Type B pancreatic cell (in vitro differentiated cells): ENCODE measurements at places on chromosomes 16 and 17. TPM values are rescaled to one million over a fixed set of nuclear protein-coding genes. Genes with fewer than 3 reads are reported as not detected.

DNA sequence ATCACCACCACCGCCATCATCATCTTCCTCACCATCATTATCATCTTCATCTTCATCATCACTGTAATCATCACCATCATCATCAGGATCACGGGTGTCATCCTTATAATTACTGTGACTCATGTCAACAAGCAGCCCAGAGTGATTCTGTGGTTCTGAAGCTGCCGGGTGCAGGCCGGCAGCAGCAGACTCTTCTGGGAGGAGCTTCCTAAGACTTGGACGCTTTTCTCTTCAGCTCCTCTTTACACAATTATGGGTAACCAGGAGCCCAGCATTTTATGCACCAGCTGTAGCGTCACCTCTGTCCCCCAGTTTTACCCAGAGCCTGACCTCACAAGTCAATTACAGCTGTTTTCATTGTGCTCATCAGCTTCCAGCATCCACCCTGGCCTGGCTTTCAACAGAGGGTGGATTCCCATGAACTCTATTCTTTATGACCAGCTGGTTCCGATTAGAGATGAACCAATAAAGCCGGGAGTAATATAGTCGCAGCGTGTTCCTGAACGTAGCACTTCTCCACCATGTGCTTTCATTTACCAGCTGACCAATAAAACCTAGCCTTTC, 275.8 kb downstream of the FOXL1 start:
- H3K36me3 ChIP-seq, result no peaks in the 10 kb centered on the region
- H3K27ac ChIP-seq, result peak overlapping the region; percentile 62
- peak overlapping the region; percentile 4 for H3K4me3 ChIP-seq
- H3K4me1 ChIP-seq, result peaks cover 27% of the 10 kb centered on the region

GRCh38 chr17:71032746-71033273, 863.5 kb downstream of the KCNJ2 start:
- H3K4me3 ChIP-seq, result peak overlapping the region; percentile 30
- H3K36me3 ChIP-seq, result no peaks in the 10 kb centered on the region
- DNase-seq, result no peak
- H3K4me1 ChIP-seq, result peaks cover 19% of the 10 kb centered on the region

- H3K4me3 ChIP-seq, result no peak overlapping the region
- H3K4me1 ChIP-seq, result peaks cover 11% of the 10 kb centered on the region
- no peaks in the 10 kb centered on the region for H3K36me3 ChIP-seq
- no peak overlapping the region for H3K27ac ChIP-seq
- H3K27me3 ChIP-seq, result peaks cover 22% of the 10 kb centered on the region
Observed at GRCh38 chr17:79891113-79891730, 52.0 kb upstream of the CBX4 start.

DNA sequence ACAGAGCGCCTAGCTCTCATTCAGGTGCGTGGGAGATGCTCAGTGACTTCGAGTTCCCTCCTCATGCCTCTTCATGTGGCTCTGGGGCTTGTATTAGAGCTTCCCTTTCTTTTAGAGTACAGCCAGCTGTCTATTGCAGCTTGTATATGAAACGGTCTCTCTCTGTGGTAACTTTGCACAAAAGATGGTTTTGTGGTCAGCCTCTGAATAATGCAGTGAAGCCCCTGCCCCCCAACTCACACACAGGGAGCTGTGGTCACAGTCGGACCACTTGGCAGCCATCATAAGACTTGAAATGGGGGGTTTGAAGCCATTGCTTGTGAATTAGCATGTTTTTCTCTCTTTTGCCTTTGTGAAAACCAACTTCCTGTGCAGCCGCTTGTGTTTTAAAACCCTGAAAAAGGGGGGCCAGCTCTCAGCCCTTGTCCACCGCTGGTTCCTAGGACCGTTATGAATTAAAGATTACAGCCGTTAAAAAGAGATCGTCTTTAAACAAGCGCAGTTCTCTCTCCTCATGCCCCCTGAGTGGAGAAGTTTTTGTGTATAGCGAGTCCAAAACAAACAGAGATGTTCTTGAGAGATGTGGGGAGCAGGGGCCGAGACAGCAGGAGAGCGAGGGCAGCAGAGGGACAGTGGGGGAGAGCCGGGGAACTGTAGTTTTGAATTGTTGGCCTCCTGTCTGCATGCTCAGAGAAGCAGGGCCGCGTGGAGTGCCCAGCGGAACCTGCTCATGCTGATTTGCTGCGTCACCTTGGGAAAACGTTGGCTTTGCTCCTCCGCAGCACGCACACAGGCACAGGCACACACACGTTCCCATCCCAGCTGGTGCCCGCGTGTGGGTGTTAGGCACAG, 199.0 kb downstream of the MSI2 start:
- peak overlapping the region; percentile 11 for H3K27ac ChIP-seq
- H3K36me3 ChIP-seq, result peaks cover 17% of the 10 kb centered on the region
- DNase-seq, result no peak
- no peaks in the 10 kb centered on the region for H3K27me3 ChIP-seq

DNA sequence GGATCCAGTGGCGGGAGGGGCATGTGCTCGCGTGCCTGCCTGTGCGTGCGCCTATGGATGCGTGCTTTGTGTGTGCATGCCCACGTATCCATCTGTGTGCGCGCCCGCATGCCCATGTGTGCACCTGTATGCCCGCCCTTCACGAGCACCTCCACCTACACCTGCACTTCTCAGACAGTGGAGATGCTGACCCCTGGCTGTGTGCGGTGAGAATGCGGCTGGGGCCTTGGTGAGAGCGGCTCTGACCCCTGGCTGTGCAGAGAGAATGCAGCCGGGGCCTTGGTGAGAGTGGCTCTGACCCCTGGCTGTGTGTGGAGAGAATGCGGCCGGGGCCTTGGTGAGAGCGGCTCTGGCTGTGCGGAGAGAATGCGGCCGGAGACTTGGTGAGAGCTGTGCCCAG, 33.9 kb downstream of the AXIN1 start:
- peaks cover 4% of the 10 kb centered on the region for H3K36me3 ChIP-seq
- no peaks in the 10 kb centered on the region for H3K27me3 ChIP-seq
- no peak overlapping the region for H3K27ac ChIP-seq
- H3K4me1 ChIP-seq, result peaks cover 4% of the 10 kb centered on the region
- H3K4me3 ChIP-seq, result no peak overlapping the region

DNA sequence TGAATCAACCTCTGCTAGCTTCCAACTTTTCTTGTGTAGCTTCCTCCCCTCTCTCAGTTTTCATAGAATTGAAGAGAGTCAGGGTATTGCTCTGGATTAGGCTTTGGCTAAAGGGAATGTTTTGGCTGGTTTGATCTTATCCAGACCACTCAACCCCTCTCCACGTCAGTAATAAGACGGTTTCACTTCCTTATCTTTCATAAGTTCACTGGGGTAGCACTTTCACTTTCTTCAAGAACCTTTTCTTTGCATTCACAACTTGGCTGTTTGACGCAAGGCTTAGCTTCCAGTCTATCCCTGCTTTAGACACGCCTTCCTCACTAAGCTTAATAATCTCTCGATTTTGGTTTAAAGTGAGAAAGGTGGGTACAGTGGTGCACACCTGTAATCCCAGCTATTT, 29.7 kb upstream of the OR1A2 start:
- H3K4me3 ChIP-seq, result no peak overlapping the region
- DNase-seq, result no peak

- peak overlapping the region; percentile 17 for H3K4me3 ChIP-seq
- peaks cover 74% of the 10 kb centered on the region for H3K4me1 ChIP-seq
- H3K27ac ChIP-seq, result peak overlapping the region; percentile 17
- H3K27me3 ChIP-seq, result no peaks in the 10 kb centered on the region
Observed at GRCh38 chr17:76444518-76445311, 8.2 kb downstream of the UBE2O start.

DNA sequence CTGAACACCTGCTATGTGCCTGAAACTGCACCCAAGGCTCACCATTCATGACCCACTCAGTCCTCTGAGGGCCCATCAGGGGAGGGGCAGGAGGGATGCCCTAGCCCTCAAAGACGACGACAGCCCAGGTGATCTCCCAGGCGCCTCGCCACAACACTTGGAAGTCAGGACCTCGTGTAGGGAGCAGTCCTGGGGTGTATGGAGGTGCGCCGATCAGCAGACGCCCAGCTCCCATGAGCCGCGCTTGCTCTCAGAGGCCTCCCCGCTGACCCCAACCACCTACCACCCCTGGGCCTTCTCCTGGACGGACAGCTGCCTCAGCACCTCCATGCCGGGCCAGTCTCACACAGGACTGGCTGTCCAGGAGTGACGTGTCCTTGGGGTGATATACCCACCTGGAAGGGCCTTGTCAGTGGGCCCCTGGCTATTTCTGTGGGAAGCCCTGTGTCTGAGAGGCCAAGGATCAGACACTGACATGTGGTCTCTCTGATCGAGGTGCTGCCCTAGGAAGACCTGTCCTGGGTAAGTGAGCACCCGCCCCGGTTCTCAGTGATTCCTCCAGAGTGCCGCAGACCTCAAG, 26.7 kb downstream of the KDM8 start:
- no peaks in the 10 kb centered on the region for H3K27me3 ChIP-seq
- no peak overlapping the region for H3K27ac ChIP-seq
- H3K36me3 ChIP-seq, result no peaks in the 10 kb centered on the region
- H3K4me3 ChIP-seq, result no peak overlapping the region
- DNase-seq, result no peak
- peaks cover 10% of the 10 kb centered on the region for H3K4me1 ChIP-seq

DNA sequence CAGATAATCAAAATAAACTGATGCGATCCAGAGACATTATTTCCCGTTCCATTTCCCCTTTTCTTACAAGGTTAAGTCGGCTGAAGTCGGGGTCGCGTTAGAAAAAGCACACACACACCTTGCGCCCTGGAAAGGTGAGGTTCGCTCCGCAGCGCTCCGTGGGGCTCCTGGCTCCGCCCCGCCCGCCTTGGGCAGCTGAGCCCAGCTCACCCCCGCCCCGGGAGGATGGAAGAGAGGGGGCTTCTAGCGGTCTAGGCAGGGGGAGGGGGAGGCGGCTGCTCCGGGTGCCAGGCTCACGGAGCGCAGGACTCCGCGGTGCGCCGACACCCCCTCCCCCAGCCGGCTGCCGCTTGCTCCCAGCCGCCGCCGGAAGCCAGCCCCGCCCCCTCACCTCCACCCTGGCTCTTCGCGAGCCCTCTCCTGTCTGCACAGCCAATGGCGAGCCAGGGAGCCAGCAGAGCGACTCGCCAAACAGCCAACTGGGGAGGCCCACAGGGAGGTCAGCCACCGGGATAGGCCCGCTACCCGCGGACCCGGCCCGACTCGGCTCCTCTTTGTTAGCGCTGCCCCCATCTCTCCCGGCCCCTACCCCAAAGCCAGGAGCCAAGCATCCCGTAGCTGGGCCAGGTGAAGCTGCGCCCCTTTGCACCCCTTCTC, 30.4 kb downstream of the FAM222B start:
- peak overlapping the region; percentile 96 for H3K27ac ChIP-seq
- H3K4me3 ChIP-seq, result peak overlapping the region; percentile 95
- peaks cover 5% of the 10 kb centered on the region for H3K36me3 ChIP-seq
- H3K27me3 ChIP-seq, result no peaks in the 10 kb centered on the region
- peaks cover 31% of the 10 kb centered on the region for H3K4me1 ChIP-seq

- H3K36me3 ChIP-seq, result no peaks in the 10 kb centered on the region
- H3K4me3 ChIP-seq, result no peak overlapping the region
- H3K4me1 ChIP-seq, result no peaks in the 10 kb centered on the region
- peak; percentile 56 for DNase-seq
Observed at GRCh38 chr16:49472598-49472997, 99.0 kb downstream of the C16orf78 start.

GRCh38 chr17:44038604-44039011, 23.8 kb upstream of the TMEM101 start:
- H3K4me3 ChIP-seq, result no peak overlapping the region
- no peaks in the 10 kb centered on the region for H3K27me3 ChIP-seq
- H3K4me1 ChIP-seq, result peaks cover 7% of the 10 kb centered on the region
- peaks cover 11% of the 10 kb centered on the region for H3K36me3 ChIP-seq

GRCh38 chr17:72600934-72601333, 480.1 kb downstream of the SOX9 start:
- no peak for DNase-seq
- H3K4me1 ChIP-seq, result peaks cover 33% of the 10 kb centered on the region
- no peaks in the 10 kb centered on the region for H3K27me3 ChIP-seq
- peak overlapping the region; percentile 30 for H3K4me3 ChIP-seq

GRCh38 chr16:1416521-1416941, 2.0 kb upstream of the UNKL start:
- H3K27me3 ChIP-seq, result no peaks in the 10 kb centered on the region
- H3K4me1 ChIP-seq, result peaks cover 13% of the 10 kb centered on the region
- no peaks in the 10 kb centered on the region for H3K36me3 ChIP-seq
- DNase-seq, result no peak
- peak overlapping the region; percentile 83 for H3K4me3 ChIP-seq

GRCh38 chr16:67426022-67426421, 4.9 kb upstream of the HSD11B2 start:
- no peaks in the 10 kb centered on the region for H3K36me3 ChIP-seq
- no peak overlapping the region for H3K27ac ChIP-seq
- H3K4me1 ChIP-seq, result peaks cover 30% of the 10 kb centered on the region
- peaks cover 47% of the 10 kb centered on the region for H3K27me3 ChIP-seq
- no peak for DNase-seq

- no peak overlapping the region for H3K27ac ChIP-seq
- no peaks in the 10 kb centered on the region for H3K4me1 ChIP-seq
- H3K36me3 ChIP-seq, result no peaks in the 10 kb centered on the region
- no peak for DNase-seq
- H3K4me3 ChIP-seq, result peak overlapping the region; percentile 65
- H3K27me3 ChIP-seq, result peaks cover 10% of the 10 kb centered on the region
Observed at GRCh38 chr17:63961355-63962212, 11.1 kb downstream of the SCN4A start.

GRCh38 chr17:64345689-64346376, 44.8 kb downstream of the PECAM1 start:
- H3K27me3 ChIP-seq, result no peaks in the 10 kb centered on the region
- peaks cover 7% of the 10 kb centered on the region for H3K4me1 ChIP-seq
- H3K27ac ChIP-seq, result no peak overlapping the region

DNA sequence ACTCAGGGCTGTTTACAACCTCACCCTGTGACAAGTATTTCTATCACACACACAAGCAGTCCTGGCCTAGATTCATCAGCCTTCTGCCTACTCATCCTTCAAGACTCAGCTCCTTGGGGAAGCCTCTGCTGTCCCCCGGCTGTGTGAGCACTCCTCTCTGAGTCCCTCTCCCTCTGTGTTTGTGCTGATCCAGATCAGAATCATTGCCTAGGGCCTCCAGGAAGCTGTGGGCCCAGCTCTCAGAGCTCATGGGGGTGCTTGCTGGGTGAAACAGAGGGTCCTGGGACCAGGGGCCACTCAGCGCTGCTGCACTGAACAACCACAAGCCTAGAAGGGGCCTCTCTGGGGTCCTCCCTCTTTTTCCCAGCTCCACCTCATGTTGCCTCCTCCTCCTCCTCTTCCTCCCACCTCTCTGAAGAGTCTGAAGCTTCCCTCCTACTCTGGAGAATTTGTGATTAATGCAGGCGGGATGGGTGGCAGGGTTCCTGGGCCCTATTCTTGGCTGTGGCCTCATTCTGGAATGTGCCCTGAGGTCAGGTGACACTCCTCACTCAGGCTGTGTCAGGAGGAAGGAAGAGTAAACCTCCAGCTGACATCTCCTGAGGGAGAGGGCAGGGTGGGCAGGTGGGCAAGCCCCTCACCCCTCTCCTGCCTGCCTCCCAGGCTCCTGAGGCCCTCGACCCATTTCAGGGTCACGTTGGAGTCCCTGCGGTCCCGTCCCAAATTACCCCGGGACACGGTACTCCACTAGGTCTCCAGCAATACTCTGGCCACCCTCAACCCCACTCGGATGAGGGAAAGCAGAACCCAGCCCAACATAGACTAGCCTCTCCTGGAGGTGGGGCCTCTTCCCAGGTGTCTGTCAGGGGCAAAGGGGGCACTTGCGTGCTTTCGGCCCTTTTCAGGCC, 10.1 kb downstream of the WFIKKN2 start:
- DNase-seq, result peak; percentile 55
- no peaks in the 10 kb centered on the region for H3K36me3 ChIP-seq
- peaks cover 27% of the 10 kb centered on the region for H3K4me1 ChIP-seq
- peak overlapping the region; percentile 6 for H3K4me3 ChIP-seq
- no peaks in the 10 kb centered on the region for H3K27me3 ChIP-seq
- peak overlapping the region; percentile 82 for H3K27ac ChIP-seq

Gene BAHCC1
- 23.0 and 74.3 TPM in 2 replicates for total RNA-seq

Gene C1QTNF8
- not detected in 2 replicates for total RNA-seq

Gene ITGAE
- total RNA-seq, result 21.0 and 28.8 TPM in 2 replicates

Gene NOD2
- total RNA-seq, result 0.12 and 0.31 TPM in 2 replicates

Gene RANGRF
- 21.9 and 30.9 TPM in 2 replicates for total RNA-seq

Gene HS3ST3B1
- 6.6 and 12.9 TPM in 2 replicates for total RNA-seq

Gene CACNA1G
- 1.9 and 27.8 TPM in 2 replicates for total RNA-seq

Gene SMIM36
- not detected in 2 replicates for total RNA-seq
